Kidney (tissue), 22 donors: ENCODE measurements at places on chromosomes 1 and 21. TPM values are rescaled to one million over a fixed set of nuclear protein-coding genes. Genes with fewer than 3 reads are reported as not detected.

The INAVA gene
- 48.8 TPM for total RNA-seq

DNA sequence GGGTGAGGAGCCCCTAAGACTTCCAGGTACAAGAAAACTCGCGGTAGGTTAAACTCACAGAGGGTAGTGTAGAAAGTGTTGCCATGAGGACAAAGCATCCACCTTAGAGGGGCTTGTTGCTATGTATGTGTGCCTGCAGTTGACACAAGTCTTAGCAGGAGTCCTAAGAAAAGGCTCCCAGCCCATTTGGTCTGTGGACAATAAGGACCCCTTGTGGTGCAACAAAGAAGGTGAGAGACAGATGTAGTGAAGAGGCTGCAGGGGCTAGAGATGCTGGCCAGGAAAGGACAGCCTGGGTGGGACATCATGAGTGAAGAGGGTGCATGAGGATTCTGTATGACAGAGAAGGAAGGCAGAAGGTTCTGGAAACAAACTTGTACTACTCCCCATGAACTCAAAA is 36.3 kb upstream of the IL10 start:
- DNase-seq, result peak; percentile 19

The FCGR3A gene
- 41.7 TPM for total RNA-seq

The GBP5 gene
- total RNA-seq, result 7.3 TPM

DNA sequence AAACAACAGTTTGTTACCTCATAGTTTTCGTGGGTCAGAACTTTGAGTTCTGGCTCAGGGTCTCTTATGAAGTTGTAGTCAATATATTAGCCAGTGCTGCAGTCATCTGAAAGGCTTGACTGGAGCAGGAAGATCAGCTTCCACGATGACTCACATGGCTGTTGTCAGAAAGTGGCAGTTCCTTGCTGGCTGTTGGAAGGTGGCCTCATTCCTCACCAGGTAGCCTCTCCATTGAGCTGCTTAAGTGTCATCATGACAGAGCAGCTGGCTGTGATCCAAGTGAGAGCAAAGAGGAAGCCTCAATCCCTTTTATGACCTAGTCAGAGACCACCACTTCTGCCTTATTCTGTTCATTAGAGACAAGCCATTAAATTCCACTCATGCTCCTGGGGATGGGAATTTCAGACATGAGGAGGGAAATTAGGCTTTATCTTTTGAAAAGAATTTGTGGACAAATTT is 5.6 kb downstream of the OSBPL9 start:
- no peak for DNase-seq

The CCDC27 gene
- not detected for total RNA-seq

- no peak for DNase-seq
Measured at GRCh38 chr1:165994107-165994506, 166.7 kb downstream of the UCK2 start.

The LEFTY1 gene
- 8.6 TPM for total RNA-seq

DNA sequence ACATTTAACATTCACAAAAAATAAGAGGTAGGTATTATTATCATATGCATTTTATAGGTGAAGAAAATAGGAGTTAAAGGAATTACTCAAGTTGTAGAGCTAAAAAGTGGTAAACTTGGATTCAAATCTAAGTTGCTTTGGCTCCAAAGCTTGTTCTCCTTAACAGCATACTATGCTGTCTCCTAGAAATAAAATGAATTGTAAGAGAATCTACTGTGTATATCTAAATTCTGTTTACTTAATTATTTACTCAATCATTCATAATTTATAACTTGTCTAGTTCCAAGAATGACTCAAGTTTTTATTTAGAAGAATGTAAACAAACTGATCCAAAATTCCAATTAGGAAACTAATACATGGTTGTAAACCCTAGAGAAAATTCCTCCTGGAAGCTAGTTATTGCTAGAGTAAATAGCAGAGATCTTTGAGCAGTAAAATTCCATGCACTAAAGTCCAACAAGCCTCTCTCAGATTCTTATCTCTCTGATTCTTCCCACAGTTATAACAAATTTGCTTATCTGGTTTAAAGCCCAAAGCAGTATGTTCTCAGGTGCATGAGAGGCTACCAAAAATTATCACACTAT is 132.5 kb upstream of the DPT start:
- no peak for DNase-seq

The LINGO4 gene
- 0.41 TPM for total RNA-seq

The CENPF gene
- total RNA-seq, result 3.3 TPM

The NPHS2 gene
- 1.2 TPM for total RNA-seq

The PYHIN1 gene
- total RNA-seq, result 3.9 TPM

The TAS1R1 gene
- not detected for total RNA-seq

The ATP5PO gene
- total RNA-seq, result 165 TPM

DNA sequence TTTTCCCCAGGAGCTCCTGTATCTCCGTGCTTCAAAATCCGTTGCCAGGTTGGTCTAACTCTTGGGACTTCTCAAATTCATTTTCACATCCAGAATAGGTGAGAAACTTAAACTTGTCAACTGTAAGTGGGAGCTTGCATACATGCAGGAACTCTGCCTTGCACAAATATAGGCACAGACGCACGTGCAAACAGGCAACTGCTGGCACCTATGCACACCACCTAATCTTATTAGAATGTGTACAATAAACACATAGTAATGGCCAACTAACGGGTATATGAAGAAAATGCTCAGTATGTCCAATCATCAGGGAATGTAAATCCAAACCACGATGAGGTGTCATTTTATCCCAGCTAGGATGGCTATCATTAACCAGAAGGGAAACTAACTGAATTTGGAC is 22.6 kb upstream of the FCGR2A start:
- DNase-seq, result no peak

GRCh38 chr1:212864201-212864600 is 6.1 kb downstream of the FLVCR1 start:
- DNase-seq, result no peak

GRCh38 chr21:35933466-35933865 is 126.9 kb downstream of the SETD4 start:
- no peak for DNase-seq

DNA sequence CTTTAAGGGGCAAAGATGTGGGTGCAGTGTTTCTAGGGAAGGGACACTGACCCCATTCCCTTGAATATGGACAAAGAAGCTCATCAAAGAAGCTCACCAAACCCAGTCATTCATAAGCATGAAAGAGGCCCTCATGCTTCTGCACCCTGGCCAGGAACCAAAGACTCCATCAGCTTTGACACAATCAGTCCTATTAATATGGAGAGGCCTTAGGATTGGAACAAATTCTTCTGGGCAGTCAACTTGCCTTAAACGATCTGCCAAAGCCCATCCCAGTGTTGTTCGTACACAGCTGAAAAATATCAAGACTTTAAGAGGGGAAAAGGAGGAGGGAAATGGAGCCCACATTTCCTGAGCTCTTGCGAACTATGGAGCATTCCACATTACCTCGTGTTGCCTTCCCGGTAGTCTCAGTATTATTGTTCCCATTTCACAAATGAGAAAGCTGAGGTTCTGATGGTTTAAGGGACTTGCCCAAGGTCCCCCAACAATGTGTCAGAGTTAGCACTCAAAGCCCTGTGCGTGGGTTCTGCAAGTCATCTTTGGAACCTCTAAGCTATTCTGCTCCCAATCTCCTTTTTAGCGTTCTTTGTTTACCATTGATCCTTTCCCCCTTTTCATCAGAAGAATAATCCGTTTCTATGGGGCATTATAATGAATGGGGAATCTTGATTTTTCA is 161.9 kb downstream of the ZBTB18 start:
- DNase-seq, result peak; percentile 81

- no peak for DNase-seq
Measured at GRCh38 chr1:86233403-86233802, 76.8 kb upstream of the COL24A1 start.

The SYT2 gene
- total RNA-seq, result 0.19 TPM

DNA sequence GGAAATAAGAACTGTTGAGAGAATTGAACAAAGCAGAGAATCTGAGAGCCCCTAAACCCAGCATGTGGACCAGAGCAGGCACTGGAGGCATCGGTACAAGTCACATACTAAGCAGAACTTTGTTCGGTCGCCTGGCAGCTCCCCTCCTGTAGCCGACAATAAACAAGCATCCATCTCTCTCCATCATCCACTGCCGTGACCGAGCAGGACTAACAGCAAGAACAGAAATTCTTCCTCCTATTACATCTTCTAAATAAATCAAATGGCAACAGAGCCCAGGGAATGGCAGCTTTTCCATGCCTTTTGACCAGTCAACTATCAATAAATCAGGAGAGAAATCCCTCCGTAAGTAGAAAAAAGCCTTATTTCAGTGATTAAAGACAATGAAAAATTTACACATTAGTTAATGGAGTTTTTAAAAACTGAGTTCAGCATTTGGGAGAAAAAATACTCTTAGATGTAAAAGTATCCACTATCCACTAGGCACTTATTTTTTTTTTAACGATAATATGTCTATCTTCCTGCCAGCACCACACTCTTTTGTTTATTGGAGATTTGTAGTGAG is 36.5 kb downstream of the PTPN14 start:
- DNase-seq, result peak; percentile 56

DNA sequence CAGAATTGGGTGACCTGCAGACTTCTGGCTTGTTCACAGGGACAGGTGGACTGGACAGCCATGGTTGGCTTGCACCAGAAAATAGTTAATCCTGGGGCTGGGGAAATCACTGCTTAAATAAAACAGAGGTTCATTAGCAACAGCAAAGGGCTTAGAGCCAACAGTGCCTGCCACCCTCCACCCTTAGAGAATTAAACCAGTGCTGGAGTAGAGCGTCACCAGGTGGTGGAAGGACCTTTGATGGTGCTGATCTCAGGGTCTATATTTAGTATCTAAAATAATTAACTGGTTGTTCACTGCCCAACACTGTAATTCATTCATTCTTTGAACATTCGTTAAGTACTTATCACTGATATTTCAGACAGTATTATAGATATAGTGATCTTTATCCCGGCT is 34.7 kb upstream of the PDE9A start:
- peak; percentile 48 for DNase-seq

DNA sequence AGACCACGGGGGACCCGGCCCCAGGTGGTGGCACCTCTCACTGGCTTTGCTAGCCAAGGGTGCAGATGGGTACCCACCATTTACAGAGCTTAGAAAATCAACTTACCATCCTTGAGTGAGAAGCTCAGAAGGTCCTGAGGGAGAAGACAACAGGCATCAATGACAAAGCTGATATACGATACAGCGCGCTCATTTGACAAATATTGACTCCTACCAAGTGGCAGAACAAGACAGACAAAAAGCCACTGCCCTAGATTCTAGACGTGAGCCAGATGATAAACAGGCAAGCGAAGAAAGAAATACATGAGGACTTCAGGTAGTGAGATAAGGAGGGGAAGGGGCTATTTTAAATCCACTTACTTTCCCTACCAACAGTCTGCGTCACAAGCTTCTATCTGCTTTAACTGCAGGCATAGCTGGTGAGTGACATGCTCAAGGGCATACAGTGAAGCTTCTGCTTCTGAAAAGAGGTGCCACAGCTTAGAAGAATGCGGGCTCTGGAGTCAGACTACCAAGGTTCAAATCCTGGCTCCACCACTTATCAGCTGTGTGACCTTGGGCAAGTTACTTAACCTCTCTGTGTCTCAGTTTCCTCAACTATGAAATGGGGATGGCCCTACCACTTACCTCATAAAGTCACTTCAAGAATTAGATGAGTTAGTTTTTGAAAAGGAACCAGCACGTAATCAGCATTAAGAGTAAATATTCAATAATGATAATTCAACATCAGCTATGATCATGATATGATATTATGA is 29.1 kb downstream of the TMCO4 start:
- DNase-seq, result no peak

DNA sequence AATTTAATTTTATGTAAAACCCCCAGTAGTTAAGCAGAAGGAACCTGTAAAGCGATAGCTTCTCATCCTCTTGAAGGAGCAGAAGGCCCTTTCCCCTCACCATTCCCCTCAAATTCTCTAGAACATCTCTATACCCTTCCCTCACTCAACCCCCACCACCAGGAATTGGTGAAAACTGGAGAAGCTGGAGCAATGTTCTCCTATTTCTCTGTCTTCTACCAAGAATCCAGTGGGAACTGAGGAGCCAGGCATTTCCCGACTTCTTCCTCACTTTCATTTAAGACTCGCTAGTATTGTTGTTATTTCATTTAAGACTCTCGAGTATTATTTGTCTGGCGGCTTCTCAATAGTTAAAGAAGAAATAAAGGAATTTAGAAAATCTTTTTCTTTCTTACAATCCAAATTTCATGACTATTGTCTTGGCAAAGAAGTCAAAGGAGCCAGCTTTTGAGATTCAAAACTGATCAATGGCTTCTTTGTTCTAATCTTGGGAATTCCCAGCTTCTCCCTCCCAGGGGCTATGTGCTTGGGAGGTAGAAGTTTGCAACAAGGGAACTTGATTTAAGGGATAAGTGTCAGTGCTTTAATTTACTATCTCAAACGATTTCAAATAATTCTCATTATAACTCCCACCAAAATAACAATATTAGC is 253.3 kb upstream of the ADGRL2 start:
- DNase-seq, result no peak

- DNase-seq, result peak; percentile 71
Measured at GRCh38 chr1:226814751-226815537, 55.5 kb upstream of the PSEN2 start.

DNA sequence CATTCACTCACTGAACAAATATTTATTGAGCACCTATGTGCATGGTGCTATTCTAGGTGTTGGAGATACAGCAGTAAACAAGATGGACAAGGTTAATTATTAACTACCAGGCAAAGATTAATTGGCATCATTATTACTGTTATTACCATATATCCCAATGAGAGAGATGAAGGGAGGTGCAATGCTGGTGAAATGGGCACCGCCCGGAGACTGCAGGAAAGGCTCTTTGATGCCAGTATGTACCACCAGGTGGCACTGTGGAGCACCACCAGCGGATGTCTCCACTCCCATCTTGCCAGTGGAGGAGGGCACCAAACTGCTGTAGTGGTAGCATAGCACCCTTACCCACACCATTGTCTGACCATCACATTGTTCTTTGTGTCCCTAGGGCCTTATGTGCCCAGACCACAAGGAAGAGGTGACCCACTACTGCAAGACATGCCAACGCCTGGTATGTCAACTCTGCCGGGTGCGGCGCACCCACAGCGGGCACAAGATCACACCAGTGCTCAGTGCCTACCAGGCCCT is 3.0 kb downstream of the TRIM46 start:
- DNase-seq, result peak; percentile 90

The ETV3L gene
- total RNA-seq, result not detected

The UBASH3A gene
- 2.7 TPM for total RNA-seq

GRCh38 chr1:177596485-177596884 is 373.4 kb downstream of the SEC16B start:
- DNase-seq, result no peak

GRCh38 chr1:226946285-226946684 is 6.2 kb downstream of the COQ8A start:
- peak; percentile 36 for DNase-seq

DNA sequence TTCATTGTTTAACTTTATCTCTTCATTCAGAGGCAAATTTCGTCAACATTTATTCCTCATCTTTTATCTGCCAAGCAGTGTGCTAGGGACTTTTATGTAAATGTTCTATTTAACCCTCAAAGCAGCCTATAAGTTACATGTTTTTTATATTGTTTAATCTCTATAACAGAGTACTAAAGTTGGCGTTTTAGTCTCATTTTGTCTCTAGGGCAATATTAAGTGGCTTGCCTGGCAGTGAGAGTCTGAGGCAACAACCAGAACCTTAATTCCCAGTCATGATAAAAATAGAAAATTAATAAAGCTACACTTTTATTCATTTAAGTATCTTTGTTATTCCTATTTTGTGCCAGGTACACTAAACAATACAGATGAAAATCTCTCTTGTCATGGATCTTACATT is 994.3 kb upstream of the ADGRL2 start:
- DNase-seq, result no peak

GRCh38 chr1:154972213-154972516 is 1.6 kb upstream of the SHC1 start:
- DNase-seq, result no peak

- no peak for DNase-seq
Measured at GRCh38 chr1:118993700-118994026, 5.5 kb upstream of the TBX15 start.
